ENCODE measurements at places on chromosomes 7 and 10. TPM values are rescaled to one million over a fixed set of nuclear protein-coding genes. Genes with fewer than 3 reads are reported as not detected.

The VAX1 gene
- total RNA-seq = not detected

The AQP1 gene
- 0.72 TPM for total RNA-seq

The GIMAP1 gene
- 9.3 TPM for total RNA-seq

The UFSP1 gene
- total RNA-seq = 0.83 TPM

The HECW1 gene
- not detected for total RNA-seq

The PYROXD2 gene
- total RNA-seq = 6.7 TPM

The PFKFB3 gene
- total RNA-seq = 153 TPM

The CPEB3 gene
- 2.2 TPM for total RNA-seq

The ANKRD30A gene
- not detected for total RNA-seq

The CUBN gene
- 0.65 TPM for total RNA-seq

GRCh38 chr10:97080051-97080776 is 105.5 kb downstream of the SLIT1 start:
- no peak for DNase-seq

GRCh38 chr10:98173260-98173659 is 38.8 kb downstream of the R3HCC1L start:
- DNase-seq = no peak

- DNase-seq = no peak
These were observed 4.5 kb upstream of the ABCB4 start for GRCh38 chr7:87479951-87480350.

- no peak for DNase-seq
These were observed 198.9 kb upstream of the AUTS2 start for GRCh38 chr7:69399401-69399800.

- no peak for DNase-seq
These were observed 16.9 kb downstream of the DYDC2 start for GRCh38 chr10:80373502-80373901.

GRCh38 chr10:121236621-121237020 is 361.6 kb downstream of the FGFR2 start:
- DNase-seq = no peak

DNA sequence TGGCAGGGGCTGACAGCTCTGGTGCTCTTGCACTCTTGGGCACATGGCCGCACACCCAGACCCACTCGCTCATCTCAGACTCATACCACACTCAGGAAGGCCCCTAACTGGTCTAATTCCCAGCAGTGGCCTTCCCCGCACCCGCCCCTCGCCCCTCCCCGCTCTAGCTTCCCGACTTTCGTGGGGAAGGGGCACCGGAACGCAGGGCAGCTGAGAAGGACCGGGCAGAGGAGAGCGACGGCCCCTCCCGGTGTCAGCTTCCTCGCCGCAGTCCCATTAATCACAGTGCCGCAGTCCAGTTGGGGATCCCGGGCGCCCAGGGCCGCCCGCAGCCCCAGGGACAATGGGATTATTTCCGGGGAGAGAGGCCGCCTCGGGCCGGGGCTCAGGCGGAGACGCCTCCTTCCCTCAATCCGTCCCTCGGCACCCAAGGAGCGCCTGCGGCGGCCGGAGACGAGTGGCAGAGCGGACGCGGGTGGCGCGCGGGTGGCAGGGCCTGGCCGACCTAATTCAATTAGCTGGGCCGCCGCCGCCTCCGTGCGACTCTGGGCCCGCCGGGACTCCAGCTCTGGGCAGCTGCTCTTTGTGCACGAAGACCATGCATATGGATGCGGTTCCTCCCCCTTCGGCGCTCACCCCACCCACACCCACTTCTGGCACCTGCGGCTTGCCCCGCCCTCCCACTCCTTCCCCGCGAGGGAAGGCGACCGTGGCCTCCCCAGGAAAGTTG is 7.8 kb upstream of the TLX1 start:
- DNase-seq = no peak

DNA sequence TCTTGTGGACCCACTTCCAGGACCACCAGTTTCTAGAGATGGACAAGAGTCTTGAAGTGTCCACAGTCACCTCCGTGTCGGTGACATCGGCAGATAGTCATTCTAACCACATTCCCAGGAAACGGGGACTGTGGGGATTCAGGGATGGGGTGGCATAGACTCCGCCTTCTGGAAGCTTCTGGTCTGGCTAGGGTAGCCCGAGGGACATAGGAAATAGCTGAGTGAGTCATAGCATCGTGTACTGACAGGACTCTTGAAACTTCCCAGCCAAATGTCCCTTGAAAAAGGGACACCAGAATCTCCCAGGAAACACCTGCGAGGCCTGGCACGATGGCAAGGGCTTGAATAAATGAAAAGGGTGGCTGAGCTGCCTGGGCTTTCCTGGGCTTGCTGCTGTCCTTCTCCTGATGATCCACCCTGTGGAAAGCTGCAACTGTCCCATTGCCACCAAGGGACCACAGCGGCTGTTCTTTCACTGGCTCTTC is 84.1 kb upstream of the LRRC4 start:
- DNase-seq = no peak

DNA sequence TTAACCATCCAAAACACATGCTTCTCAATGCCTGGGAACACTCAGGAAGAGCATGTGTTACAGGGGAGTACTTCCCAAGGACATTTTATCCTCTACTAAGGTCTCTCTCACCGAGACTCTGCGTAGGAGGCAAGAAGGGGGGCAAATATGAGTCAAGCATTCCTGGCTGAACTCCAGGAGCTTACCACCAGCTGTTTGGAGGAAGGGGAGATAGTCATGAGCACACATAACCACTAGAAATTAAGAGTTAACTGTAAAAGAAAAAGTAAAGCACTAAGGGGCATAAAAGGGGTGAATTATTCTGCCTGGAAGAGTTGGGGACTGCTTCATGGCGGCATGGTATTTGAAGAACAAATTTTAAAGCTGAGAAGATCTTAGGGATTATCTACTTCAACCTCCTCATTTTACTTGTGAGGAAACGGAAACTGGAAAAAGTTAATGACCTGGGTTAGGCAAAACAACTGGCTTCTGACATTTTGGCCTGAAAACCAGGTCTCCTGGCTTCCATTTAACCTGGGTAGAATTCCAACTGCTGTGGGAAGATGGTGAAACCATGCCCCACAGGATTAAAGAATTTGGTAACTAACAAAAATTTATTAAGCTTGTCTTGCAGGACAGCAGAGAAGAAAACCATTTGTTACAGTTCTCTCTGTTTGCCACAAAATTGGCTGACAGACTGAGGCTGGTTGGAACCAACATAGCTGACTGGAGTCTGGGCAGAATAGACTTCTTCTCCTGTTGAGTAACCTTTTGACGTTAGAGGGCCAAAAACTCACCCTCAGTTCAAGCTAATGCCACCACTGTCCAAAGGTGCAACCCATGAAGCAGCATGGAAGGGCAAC is 85.5 kb downstream of the SLC25A13 start:
- no peak for DNase-seq

GRCh38 chr7:134088199-134088598 is 38.9 kb upstream of the LRGUK start:
- no peak for DNase-seq

DNA sequence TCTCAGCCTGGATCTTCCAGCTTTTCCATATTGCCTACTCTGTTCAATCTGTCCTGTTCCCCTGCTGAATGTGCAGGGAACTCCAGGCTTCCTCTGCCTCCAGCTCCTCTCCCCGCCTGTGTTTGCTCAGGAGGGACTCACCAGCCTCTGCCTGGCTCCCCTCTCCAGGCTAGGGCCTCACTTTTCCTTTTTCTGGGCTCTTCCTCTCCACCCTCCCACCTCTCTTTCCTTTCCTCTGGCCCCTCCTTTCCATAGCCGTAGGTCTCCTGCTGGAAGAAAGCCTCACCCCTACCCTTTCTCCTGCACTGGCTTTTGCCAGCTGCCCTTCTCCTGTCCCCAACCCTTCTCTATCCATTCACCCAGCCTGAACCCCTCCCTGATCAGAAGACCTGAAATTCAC is 25.0 kb downstream of the PILRA start:
- no peak for DNase-seq

- DNase-seq = no peak
These were observed 42.6 kb downstream of the SRPK2 start for GRCh38 chr7:105346138-105346537.

DNA sequence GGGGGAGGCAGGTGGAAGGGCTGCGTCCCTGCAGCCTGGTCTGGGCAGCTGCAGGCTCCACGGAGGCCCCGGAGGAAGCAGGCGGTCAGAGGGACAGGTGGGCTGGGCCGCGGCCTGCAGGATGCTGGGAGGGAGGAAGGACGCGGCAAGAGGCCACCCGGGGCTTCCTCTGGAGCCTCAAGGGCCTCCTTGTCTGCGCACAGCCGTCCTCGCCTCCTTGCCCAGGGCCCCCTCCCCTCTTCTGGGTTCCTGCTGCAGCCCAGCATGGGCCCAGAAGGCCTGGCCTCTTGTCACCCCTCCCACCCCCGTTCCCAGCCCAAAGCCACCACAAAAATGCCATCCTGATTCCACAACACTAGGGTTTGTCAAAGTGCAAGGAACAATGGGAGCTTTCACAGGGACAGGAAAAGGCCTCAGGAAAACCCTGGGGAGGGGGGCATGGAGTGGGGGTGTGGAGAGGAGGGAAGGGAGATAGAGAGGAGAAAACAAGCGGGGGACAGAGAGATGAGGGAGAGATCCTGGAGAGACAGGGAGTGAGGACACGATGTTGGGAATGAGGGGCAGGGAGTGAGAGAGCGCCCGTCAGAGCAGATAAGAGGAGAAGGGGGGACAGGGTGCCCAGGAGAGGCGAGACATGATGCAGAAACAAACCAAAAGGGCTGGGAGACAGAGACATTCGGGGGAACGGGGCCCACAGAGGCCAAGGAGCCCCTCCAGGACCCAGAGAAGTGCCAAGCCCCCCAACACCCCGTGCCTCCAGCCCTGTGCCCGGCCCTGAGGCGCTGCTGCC is 41.8 kb downstream of the ZCCHC24 start:
- DNase-seq = no peak

- no peak for DNase-seq
These were observed 32.2 kb downstream of the IL15RA start for GRCh38 chr10:5945190-5945509.

- no peak for DNase-seq
These were observed 19.2 kb upstream of the DRGX start for GRCh38 chr10:49415109-49415508.

GRCh38 chr7:82312646-82313045 is 130.9 kb downstream of the CACNA2D1 start:
- DNase-seq = no peak

GRCh38 chr7:22871661-22872060 is 49.0 kb upstream of the TOMM7 start:
- no peak for DNase-seq

Measured in activated T-cell treated with anti-CD3 and anti-CD28 coated beads, Interleukin-2, amount 50 U/mL, for 72 hours (primary cell).